ENCODE measurements at places on chromosomes 6 and 20. TPM values are rescaled to one million over a fixed set of nuclear protein-coding genes. Genes with fewer than 3 reads are reported as not detected.

The CPNE5 gene
- 0.08 TPM for total RNA-seq

The DAAM2 gene
- 0.16 TPM for total RNA-seq

The C6orf118 gene
- not detected for total RNA-seq

The BRD2 gene
- 128 TPM for total RNA-seq

The LRRN4 gene
- total RNA-seq, result 0.84 TPM

The LRRC73 gene
- 0.16 TPM for total RNA-seq

The TREML2 gene
- total RNA-seq, result 0.08 TPM

The KCNK17 gene
- not detected for total RNA-seq

The MATN4 gene
- not detected for total RNA-seq

The FAM83C gene
- total RNA-seq, result 1.0 TPM
